ENCODE measurements at places on chromosomes 2 and 18.

DNA sequence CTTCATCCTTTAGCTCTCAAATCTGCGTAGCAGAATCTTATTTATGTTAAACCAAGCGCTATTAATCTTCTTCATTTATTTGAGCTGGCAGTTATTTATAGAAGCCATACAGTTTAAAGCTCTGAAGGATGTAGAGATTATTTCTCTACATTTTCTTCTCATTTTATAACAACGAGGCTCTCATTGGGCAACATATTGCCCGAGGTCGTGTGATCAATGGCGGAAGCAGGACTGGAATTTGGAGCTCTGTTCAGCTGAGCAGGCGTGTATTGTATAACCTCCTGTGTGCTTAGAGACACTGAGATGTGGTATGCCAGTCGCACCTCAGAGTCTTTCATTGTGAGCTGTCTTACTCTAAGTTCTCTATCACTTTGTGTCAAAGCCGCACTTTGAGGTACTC, 17.5 kb upstream of the DRC1 start:
- DNase-seq = no peak

DNA sequence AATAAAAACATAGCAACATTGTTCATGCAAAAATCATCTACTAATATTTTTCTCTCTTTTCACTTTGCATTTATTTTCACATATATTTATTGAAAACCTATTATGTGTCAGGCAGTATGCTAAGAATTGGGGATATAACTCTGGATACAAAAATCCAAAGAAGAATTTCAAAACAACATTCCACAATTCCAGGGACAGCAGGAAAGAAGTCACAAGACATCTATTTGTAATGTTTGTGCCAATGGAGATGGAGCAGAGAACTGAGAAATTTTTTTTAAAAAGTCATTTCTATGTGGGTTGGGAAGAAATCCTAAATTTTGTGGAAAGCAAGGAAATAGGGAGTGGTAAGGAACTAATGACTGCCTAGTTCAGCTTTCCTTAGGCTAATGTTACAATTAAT, 128.6 kb upstream of the TLK1 start:
- DNase-seq = no peak

- no peak for DNase-seq
Measured at GRCh38 chr2:233793465-233794127, 15.5 kb downstream of the MROH2A start.

GRCh38 chr2:8193686-8194615, 487.9 kb upstream of the ID2 start:
- no peak for DNase-seq

- no peak for DNase-seq
Measured at GRCh38 chr2:7825591-7826312, 856.1 kb upstream of the ID2 start.

- no peak for DNase-seq
Measured at GRCh38 chr2:26974352-26974751, 3.9 kb downstream of the MAPRE3 start.

DNA sequence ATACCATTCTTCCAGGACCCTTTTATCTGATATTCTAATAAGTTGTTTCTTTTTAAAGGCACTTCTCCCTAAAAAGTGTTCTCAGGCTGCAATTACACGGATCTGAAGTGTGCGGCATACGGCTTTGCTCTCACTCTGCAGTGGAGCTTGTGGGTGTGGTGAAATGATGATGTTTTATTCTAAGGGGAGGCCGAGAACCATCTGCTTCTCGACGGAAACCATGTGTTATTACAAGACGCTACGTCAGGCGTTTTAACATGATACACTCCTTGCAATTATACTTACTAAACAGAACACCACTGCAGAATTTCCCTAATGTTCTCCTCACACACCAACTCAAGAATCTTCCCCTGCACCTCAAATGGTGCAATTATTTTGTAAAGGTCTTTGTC, 34.9 kb upstream of the CTDP1 start:
- no peak for DNase-seq

DNA sequence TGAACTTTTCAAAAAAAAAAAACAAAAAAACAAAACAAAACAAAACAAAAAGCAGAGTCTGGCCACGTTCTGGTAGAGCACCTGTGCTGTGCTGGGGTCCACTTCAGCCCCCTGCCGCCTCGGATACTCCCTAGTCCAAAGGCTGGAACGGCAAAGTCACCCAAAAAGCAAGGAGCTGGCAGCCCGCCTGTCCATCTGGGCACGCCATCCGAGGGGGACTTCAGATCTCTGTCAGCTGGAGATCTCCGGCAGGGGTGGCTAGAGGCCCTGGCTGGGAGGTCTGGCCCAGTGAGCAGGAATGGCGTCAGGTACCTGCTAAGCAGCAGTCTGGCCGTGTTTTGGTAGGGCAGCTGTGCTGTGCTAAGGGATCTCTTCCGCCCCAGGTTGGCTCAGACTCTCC, 152.3 kb upstream of the ZNF516 start:
- DNase-seq = no peak

GRCh38 chr2:219057709-219058540, 2.8 kb downstream of the IHH start:
- peak; percentile 59 for DNase-seq

DNA sequence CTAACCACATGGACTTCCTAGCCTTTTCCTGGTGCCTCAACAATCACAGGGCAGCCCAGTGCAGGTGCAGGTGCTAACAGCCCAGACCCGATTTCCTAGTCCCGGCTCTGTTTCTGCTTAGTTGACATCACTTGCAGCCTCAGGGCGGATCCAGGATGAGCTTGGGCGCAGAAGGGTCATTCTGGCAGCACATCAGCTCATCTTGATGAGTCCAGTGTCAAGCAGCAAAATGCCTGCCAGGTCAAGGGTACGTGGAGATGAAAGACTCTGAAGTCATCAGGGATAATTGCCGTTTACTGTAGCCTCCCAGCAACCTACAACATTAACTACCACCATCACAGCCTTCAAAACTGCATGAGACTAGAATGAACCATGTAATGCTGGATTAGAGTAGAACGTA, 39.4 kb upstream of the EFHD1 start:
- no peak for DNase-seq

DNA sequence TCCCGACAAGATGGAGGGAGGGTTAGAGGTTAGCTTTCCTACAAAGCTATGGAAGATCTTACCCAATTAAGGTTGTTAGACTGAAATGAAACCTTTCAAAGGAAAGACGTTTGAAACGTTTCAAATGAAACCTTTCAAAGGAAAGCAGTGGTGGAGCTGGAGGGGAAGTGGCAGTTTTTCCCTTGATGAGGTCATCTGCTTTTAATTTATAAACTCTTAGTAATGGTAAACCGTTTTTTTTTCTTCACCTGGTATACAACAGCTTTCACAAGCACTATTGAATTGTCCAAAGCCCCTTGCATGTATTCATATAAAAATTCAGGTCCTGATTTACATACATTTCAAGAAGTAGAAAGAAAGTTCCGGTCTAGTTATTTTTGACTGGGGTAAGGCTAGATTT, 7.4 kb downstream of the PMAIP1 start:
- no peak for DNase-seq

- DNase-seq = no peak
Measured at GRCh38 chr2:6845903-6846302, 19.8 kb downstream of the CMPK2 start.
